ENCODE measurements at places on chromosomes 16 and 17.

- DNase-seq, result no peak
Observed at GRCh38 chr16:87556941-87557459, 45.3 kb upstream of the JPH3 start.

DNA sequence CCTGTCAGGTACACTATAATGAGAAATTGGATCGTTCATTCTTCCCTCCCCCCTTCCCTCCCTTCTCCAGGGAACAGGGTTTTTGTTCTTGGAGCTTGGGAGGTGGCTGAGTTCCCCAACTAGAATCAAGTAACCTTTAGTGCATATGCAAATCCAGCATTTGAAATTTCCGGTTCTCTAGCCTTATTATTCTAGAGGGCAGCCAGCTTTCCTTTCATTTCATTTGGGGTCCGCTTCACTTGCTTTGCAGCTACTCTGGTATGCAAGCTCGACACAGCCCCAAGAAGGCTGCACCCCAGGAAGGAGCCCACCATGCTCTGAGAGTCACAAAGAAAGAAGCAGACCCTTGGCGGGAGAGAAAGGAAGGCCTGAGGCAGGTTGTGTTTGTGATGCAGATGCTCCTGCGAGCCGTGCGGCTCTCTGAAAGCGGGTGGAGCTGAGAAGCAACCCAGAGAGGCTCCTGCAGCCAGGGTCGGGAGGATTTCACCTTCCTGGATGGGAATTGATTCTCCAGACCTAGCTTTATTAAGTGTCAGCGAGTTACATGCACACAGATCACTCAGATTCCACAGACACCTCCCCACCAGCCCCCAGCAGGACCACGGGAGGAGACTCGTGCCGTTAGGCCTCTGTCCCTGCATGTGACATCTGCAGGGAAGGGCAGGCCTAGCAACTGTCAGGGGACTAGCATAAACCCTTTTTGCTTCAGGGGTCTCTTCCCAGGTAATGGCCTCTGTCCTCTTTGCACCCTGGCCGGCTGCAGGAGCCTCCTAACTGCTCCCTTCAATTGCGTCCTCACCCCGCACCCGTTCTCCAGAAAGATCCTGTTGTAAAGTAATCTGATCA lies 34.5 kb downstream of the PMM2 start:
- no peak for DNase-seq

- DNase-seq, result no peak
Observed at GRCh38 chr17:67532326-67532871, 155.3 kb downstream of the PITPNC1 start.

DNA sequence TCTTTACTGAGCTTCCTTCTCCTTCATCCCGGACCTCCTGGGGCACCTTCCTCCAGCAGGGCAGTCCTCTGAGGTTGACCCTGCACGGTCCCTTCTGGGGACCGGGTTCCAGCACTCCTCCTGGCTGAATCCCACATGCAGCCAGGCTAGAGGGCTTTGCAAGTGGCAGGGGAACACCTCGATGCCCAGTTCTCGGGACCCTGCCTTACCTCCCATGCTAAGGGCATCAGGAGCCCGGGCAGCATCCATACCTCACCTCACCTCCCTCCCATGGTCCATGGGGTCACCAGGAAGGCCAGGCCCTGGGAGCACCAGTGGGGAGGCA lies 81.1 kb downstream of the NT5M start:
- no peak for DNase-seq

DNA sequence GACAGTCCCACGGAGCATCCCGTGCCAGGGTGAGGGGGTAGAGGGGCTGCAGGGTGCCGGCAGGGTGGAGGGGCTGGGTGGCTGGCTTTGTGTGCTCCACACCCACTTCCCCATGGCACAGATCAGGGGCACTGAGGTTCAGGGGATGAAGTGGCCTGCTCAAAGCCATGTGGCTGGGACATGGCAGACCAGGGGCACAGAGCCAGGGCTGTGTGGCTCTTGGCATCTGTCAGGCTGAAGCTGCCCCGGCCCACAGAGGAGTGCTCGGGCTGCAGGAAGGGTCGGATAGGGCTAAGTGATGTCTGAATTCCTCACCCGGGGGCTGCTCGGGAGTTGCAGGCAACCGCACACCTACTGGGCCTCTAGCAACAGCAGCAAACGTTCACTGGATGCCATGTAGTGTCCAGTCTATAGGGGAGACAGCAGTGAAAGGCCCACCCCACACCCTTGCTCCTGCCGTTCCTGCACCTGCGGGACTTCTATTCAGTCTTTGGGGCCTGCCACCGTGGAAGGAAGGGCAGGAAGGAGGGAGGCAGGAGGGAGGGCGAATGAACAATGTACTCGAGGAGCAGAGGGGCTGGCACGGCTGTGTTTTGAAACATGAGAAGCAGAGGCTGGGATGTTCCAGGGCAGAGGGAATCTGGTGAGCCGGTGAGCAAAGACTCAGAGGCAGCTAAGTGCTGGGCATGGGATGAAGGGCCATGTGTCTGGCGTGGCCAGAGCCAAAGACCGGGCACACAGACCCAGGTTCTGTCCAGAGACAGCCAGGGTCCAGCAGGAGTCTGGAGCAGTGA lies 15.1 kb downstream of the SLC5A10 start:
- DNase-seq, result no peak

Data from esophagus squamous epithelium (tissue), 5 donors.